HFF-Myc (cell line): ENCODE measurements at places on chromosomes 7 and 10.

- DNase-seq: no peak
Observed at GRCh38 chr10:61451357-61451756, 1.8 kb downstream of the TMEM26 start.

- DNase-seq: no peak
Observed at GRCh38 chr7:134724606-134725005, 54.8 kb upstream of the CALD1 start.

GRCh38 chr10:119498889-119499676 is 43.4 kb downstream of the RGS10 start:
- no peak for DNase-seq

DNA sequence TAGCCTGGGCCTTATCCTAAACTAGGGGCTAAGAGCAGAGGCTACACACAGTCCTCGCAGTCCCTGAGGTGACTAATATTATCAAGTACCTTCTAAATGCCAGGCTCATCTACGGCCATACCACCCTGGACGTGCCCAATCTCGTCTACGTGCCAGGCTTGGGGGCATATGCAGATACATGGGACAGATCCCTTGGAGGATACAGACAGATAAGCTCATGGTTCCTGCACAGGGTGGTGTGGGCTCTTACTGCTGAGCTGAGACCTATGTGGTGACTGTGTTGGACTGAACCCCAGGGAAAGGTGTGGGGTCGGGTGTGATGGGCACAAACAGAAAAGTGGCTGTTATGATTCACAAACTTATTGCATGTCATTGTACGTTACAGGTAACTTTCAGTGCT is 268.4 kb upstream of the NEBL start:
- DNase-seq: no peak

DNA sequence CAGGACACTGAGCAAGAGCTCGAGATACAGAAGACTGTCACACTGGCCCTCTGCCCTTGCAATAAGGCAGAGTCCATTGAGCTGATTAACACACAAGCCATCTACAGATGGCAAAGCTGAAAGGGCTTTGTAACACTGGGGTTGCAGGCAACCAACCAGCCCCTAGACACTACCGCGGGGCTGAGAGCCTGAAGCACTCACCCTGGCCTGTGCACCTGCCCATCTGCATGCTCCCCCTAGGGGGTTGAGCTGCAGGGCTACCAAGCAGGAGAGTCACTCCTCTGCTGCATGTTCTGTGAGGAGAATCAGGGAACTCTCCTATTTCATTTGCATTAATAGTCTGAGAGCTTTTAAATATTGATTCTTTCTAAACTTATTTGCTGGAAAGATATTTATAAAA is 128.1 kb upstream of the VIPR2 start:
- DNase-seq: no peak

- no peak for DNase-seq
Observed at GRCh38 chr10:130882906-130883305, 428.6 kb downstream of the TCERG1L start.
